ENCODE measurements at places on chromosomes 6 and 20.

DNA sequence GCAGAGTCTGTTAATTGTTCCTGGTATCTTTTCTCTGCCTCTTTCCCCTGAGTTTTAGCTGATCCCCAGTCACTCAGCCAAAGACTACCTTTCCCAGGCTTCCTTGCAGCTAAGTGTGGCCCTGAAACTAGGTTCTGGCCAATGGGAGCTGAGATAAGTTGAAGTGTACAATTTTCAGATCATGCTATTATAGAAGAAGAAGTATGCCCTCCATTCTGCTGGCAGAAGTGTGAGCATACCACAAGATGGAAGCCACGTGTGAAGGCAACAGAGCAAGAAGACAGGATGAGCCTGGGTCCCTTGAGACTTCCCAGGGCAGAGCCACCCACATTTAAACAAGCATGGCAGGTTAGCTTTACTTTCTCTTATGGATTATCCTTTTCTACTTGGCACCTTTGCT lies 273.2 kb downstream of the HIVEP2 start:
- peak; percentile 13 for DNase-seq

DNA sequence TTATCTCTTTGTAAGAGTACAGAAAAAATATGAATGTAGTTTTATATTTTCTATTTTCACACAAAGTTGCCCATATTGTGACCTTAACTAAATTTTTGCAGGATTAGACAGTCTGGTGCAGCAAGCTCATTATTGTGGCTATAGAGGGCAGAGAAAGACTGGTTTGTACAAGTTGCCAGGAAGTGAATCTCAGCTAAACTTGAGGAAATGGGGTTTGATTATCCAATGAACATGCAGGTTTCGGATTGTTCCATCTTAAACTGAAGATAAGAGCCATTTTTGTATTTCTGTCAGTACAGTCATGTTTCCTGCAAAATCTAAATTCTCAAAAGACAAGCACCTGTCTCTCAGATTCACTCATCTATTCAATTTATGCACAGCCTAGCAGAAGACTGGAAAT lies 390.9 kb downstream of the MMUT start:
- DNase-seq = no peak

DNA sequence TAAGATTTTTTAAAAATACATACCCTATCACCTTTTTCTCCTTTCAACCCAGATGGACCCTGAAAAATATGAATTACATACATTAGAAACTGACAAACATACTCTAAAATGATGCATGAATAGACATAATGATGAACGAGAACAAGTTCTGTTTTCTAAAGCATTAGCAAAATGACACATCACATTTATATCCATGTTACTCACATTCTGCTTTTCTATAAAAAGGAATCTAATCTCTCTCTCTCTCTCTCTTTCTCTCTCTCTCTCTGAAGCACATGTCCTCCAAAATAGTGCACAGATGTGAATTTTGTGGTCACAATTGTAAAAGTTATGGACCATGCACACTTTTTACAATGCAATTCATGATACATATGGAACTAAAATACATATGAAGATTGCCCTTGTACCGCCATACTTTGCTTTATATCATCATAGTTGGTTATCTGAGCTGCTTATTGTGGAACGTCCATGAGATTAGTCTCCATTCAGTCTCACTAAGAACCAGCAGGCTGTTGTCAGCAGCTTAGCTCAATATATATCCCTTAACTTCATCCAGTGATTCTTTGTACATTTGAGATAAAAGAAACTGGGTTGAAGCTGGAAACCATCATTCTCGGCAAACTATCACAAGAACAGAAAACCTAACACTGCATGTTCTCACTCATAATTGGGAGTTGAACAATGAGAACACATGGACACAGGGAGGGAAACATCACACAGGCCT lies 114.2 kb downstream of the COL12A1 start:
- DNase-seq = no peak

GRCh38 chr6:76481101-76481500 lies 408.6 kb upstream of the IMPG1 start:
- DNase-seq = no peak

DNA sequence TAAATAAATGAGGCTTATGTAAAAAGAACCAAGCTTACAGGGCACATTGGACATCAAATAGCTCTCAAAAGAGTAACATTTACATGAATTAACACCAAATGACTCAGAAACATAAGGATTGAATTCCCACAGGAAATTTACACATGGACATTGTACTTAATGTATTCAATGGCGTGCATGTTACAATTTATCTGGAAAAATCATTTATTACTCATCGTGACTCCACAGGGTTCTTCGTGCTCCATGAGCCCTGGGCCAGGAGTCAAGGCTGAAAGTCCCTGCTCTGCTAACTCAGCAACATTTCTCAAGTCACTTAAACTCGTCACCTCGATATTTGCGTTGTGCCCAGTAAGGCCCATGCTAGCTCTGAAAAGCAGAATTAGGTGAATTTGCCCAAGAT lies 158.5 kb downstream of the PHACTR1 start:
- no peak for DNase-seq

DNA sequence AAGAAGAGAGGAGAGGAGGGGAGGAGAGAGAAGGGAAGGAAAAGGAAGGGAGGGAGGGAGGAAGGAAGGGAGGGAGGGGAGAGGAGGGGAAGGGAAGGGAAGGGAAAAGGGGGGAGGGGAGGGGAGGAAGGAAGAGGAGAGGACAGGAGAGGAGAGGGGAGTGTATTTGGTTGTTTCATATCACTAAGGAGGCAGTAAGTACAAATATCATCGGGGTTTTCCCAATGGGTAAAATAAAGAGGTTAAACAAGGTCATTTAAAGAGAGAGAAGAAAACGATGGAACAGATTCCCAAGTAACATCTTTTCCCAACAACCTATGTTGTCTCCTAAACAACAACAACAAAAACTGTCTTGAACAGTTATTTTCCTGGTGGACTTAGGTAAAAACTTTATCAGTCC lies 43.6 kb downstream of the MBOAT1 start:
- DNase-seq = no peak

DNA sequence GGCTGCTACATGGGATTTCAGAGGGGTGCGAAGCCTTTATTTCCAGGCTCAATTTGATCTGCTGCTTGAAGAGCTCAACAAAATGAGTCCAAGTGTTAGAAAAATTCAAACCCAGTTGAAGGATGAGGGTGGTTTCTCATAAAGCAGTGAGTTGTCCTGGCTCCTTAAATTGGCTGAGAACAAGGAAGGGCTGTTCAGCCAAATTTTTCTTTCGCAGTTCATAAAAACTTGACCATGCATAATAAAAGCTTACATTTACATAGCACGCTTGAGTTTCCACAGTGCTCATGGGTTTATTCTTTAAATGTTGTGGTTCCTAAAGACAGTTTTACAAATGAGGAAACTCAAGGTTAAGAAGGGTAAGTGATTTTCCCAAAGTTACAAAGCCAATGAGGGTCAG lies 174.4 kb upstream of the FOXA2 start:
- DNase-seq = no peak

All from GM19239 (cell line).